ENCODE measurements at places on chromosomes 6 and 20. TPM values are rescaled to one million over a fixed set of nuclear protein-coding genes. Genes with fewer than 3 reads are reported as not detected.

GRCh38 chr6:122730334-122730733 is 49.2 kb upstream of the FABP7 start:
- no peaks in the 10 kb centered on the region for H3K4me1 ChIP-seq
- H3K36me3 ChIP-seq, result no peaks in the 10 kb centered on the region
- no peak for DNase-seq

DNA sequence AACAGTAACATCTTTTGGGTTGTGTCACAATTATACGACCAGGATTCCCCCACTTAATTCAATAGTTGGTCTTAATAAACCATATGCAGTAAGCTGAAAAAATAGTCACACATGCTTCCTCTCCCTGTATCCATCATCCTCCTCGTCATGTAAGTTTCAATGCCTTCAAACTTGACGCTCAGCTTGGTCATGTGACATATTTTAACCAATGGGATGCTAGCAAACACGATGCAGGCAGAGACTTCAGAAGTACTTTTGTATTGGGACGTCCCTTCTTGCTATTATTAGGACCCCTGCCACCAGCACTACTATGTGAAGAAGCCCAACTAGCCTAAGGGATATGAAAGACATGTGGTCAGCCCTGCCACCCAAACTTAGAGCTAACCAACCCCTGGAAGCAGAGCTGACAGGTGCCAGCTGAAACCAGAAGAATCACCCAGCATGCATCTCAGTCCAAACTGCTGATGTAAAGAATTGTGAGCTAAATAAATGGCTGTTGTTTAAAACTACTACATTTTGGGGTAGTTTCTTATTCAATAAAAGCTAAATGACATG is 49.3 kb downstream of the CGA start:
- H3K36me3 ChIP-seq, result no peaks in the 10 kb centered on the region
- H3K27me3 ChIP-seq, result no peaks in the 10 kb centered on the region
- no peaks in the 10 kb centered on the region for H3K4me1 ChIP-seq
- no peak for DNase-seq
- no peak overlapping the region for H3K4me3 ChIP-seq

Gene FAM210B
- 100.0 TPM for total RNA-seq

Gene PTGIS
- total RNA-seq, result 41.0 TPM

GRCh38 chr20:63042448-63043071 is 35.8 kb upstream of the BHLHE23 start:
- no peaks in the 10 kb centered on the region for H3K36me3 ChIP-seq
- H3K27me3 ChIP-seq, result peaks cover 71% of the 10 kb centered on the region
- DNase-seq, result no peak
- H3K4me3 ChIP-seq, result no peak overlapping the region
- H3K27ac ChIP-seq, result no peak overlapping the region
- no peaks in the 10 kb centered on the region for H3K4me1 ChIP-seq

- DNase-seq, result no peak
- no peaks in the 10 kb centered on the region for H3K36me3 ChIP-seq
- H3K4me1 ChIP-seq, result no peaks in the 10 kb centered on the region
- no peaks in the 10 kb centered on the region for H3K27me3 ChIP-seq
- H3K4me3 ChIP-seq, result no peak overlapping the region
- H3K27ac ChIP-seq, result no peak overlapping the region
Measured at GRCh38 chr6:72035966-72036365, 149.6 kb downstream of the RIMS1 start.

DNA sequence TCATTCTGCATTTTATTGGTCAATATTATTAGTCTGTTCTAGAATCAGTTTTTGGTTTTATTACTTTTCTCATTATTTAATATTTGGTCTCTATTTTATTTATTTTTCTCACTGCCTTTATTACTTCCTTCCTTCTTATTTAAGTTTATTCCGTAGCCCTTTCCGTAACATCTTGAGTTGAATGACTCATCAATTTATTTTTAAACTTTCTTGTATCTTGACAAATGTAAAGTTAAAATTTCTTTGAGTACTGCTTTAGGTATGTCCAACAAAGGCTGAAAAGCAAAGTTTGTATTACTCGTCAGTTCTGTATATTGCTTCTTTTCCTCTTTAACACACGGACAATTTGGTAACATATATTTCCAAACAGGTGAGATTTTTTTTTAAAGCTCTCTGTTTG is 192.0 kb downstream of the CD109 start:
- H3K27ac ChIP-seq, result no peak overlapping the region
- no peaks in the 10 kb centered on the region for H3K4me1 ChIP-seq
- DNase-seq, result no peak
- no peaks in the 10 kb centered on the region for H3K27me3 ChIP-seq

DNA sequence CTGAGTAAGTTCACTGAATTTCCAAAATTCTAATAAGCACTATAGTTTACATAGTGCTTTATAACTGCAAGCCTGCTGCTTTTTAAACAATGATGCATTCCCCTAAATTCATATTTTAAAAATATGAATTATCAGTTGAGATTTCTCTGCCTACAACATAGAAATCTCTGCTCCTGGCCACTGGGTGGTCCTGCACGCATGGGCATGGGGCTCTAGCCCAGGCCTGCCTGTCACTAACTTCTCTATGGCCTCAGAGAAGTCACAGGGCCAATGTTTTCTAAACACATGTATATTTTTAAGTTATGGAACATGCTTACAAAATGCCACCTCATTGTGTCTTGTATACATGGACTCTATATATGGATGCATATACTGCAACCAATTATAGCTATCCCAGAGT is 211.0 kb downstream of the FOXC1 start:
- no peak for DNase-seq
- H3K36me3 ChIP-seq, result no peaks in the 10 kb centered on the region
- H3K27me3 ChIP-seq, result no peaks in the 10 kb centered on the region

Data from breast epithelium (tissue), 4 donors.